Smooth muscle cell of the pulmonary artery (primary cell): ENCODE measurements at places on chromosomes 3 and 15. TPM values are rescaled to one million over a fixed set of nuclear protein-coding genes. Genes with fewer than 3 reads are reported as not detected.

IRAK2 gene
- total RNA-seq, result 5.9 and 22.7 TPM in 2 replicates

STARD9 gene
- total RNA-seq, result 7.3 and 7.8 TPM in 2 replicates

PTX3 gene
- 1,136 and 1,240 TPM in 2 replicates for total RNA-seq

ELL3 gene
- total RNA-seq, result 3.0 and 3.1 TPM in 2 replicates

PLIN1 gene
- 0.23 and 0.33 TPM in 2 replicates for total RNA-seq

SPESP1 gene
- 1.7 and 9.8 TPM in 2 replicates for total RNA-seq

TGM5 gene
- total RNA-seq, result 0.26 TPM in 1 of 2 replicates, not detected in the other

LINGO1 gene
- 0.13 and 0.33 TPM in 2 replicates for total RNA-seq

ZNF501 gene
- total RNA-seq, result 3.0 and 6.2 TPM in 2 replicates

AHSG gene
- total RNA-seq, result not detected in 2 replicates
